Posterior cingulate gyrus (tissue), 11 donors: ENCODE measurements at places on chromosomes 7 and 10.

- no peak for DNase-seq
Observed at GRCh38 chr7:122626785-122627184, 72.1 kb downstream of the RNF133 start.

DNA sequence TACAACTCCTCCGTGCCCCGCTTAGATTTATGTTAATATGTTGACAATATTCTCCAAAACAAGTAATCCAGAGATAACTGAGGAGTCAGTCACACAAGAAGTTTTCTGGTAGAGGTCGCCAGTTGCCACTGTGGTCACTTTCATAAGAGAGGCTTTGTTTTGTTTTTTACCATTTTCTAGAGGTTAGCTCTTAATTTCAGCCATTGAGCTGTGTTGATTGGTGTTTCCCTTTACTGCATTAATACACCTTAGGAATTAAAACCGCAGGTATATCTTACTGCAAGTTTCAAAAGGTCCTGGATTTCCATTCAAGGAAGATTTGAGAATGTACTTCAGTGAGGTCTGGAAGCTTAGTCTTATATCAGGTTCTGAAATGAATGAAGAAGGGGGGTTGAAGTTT is 3.5 kb downstream of the BMI1 start:
- no peak for DNase-seq

DNA sequence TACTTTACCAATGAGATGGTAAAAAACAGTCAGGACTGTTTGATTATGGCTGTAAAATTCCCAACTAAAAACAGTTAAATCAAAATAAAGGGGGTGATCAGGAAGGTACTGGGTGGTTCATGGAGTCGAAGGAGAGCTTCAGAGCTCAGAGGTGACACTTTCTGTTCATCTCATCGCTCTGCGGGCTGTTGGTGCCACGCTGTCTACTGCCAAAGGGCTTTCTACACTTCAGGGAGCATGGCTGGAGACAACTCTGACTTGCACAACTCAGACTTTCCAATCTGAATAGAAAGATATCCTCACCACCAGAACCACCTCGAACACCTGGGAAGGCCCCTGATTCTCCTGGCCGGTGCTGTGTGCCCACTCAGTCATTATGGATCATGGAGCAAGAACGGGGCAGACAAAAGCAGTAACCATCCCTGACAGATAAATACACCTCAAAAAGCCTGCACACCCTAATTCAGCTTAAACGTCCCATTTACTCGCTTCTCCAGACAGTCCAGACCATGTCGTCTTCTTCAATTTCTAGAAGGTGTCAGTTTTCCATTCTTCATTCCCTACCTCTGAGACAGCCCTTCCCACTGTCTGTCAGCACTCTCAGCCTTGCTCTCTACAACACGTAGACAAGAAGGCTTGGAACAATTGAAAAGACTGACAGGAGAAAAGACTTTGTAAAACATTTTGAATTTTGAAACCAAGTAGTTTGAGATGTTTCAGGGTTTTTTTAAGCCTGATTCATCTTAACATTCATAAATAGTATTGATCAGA is 348.7 kb upstream of the NFE2L3 start:
- DNase-seq = no peak

- no peak for DNase-seq
Observed at GRCh38 chr10:121975295-121976086, 474 bp upstream of the NSMCE4A start.

DNA sequence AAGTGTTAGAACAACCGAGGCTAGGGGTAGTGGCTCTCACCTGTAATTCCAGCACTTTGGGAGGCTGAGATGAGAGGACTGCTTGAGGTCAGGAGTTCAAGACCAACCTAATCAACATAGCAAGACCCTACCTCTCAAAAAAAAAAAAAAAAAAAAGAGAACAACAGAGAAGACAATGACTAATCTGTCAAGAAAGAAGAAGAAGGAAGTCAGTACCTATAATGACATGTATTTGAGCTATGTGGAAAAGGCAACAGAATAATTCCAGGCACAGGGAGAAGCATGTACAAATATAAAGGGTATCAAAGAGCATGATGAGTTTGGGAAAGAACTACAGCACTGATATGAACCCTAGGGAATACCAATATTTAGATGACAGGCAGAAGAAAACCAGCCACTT is 27.5 kb downstream of the COPG2 start:
- no peak for DNase-seq

DNA sequence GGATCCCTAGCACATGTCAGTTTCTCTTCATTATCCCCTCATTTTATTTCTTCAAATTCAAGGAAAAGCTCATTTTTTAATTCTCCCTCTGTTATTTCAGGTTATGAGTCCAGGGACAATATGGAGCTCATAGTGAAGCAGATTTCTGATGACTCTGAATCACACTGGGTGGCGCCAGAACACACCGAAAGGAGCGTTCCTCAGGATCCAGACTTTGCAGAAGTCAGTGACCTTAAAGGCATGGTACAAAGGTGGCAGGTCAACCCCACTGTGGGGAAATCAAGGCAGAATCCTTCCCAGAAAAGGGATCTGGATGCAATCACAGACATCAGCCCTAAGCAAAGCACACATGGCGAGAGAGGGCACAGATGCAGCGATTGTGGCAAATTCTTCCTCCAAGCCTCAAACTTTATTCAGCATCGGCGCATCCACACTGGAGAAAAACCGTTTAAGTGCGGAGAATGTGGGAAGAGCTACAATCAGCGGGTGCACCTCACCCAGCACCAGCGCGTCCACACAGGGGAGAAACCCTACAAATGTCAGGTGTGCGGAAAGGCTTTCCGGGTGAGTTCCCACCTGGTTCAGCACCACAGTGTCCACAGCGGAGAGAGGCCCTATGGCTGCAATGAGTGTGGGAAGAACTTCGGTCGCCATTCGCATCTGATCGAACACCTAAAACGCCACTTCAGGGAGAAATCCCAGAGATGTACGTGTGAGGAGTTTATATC is 21.4 kb downstream of the ZKSCAN5 start:
- DNase-seq = no peak

GRCh38 chr7:149615690-149616270 is 118.2 kb upstream of the ZNF746 start:
- DNase-seq = no peak

- no peak for DNase-seq
Observed at GRCh38 chr10:82245157-82245556, 370.2 kb downstream of the NRG3 start.

GRCh38 chr7:117435475-117436043 is 8.3 kb upstream of the ASZ1 start:
- DNase-seq = no peak

GRCh38 chr7:11753433-11753832 is 78.6 kb downstream of the THSD7A start:
- DNase-seq = no peak

- DNase-seq = no peak
Observed at GRCh38 chr10:103333934-103334520, 16.9 kb downstream of the PCGF6 start.

DNA sequence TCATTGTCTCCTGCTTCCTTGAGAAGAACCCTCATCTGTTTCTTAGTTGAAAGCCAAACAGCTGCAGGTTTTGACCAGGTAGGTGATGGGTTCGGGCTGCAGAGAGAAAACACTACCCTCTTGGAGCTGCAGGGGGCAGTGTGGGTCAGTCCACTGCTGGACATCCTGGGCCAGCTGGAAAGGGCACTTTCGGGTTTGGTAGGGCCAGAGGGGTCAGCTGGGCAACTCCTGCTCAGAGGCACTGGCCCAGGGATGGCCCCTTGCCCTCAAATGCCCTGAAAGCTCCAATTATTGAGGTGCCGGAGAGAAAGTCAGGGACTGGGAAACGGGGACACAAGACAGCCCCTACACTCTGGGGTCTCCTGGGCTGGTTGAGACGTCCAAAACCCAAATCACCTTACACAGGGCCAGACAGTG is 90.7 kb downstream of the MKI67 start:
- DNase-seq = peak; percentile 29

DNA sequence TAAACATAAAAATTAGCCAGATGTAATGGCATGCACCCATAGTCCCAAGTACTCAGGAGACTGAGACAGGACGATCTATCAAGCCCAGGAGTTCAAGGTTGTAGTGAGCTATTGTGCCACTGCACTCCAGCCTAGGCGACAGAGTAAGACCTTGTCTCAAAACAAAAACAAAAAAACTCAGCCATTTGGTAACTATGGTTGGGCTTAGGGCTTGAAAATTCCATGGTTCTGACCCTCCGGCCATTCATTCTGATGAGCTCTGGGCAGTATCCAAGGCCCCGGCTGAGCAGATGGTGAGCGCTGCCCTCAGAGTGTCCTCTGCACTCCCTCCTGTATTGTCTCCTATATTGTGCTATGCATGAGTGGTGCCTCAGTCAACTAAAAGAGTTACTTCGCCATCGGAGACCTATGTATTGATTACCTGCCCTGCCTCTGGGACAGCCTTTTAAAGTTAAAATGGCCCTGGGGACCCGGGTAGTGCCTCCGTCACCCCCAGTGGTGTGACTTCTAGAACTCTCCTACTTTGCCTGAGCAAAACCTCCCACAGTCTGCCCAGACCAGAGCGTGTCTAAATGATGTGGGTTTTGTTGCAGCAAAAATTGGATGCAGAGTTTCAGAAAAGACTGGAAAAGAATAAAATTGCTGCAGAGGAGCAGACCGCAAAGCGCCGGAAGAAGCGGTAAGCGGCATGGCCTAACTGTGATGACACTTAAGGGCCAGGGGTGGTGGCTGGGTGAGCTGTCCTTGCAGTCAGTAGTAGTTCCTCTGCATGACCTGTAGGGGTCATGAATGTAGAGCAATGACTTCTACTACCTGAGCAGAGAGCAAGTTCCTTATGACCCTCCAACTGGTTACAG is 8.1 kb downstream of the PRKRIP1 start:
- DNase-seq = peak; percentile 75

GRCh38 chr10:127738512-127739424 is 1.8 kb downstream of the FOXI2 start:
- DNase-seq = no peak

DNA sequence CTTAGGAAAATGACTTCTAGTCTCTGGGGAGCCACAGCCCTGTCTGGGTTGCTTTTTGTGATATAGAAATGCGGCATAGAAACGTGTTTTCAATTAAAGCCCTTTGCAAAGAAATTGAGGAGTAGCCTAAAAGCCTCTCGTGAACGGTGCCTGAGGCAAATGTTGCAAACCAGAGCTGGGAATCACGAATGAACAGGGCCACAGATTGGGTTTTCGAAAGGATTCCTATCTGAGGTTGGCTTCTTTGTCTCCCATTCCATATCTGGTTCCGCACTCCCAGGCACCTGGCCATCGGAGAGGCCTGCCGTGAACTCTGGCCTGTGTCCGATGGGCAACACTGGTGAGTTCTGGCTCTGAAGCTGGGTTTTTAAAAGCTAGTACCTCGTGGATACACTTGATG is 221.6 kb downstream of the TCF7L2 start:
- DNase-seq = no peak

- no peak for DNase-seq
Observed at GRCh38 chr10:99775850-99776249, 6.6 kb upstream of the ABCC2 start.

DNA sequence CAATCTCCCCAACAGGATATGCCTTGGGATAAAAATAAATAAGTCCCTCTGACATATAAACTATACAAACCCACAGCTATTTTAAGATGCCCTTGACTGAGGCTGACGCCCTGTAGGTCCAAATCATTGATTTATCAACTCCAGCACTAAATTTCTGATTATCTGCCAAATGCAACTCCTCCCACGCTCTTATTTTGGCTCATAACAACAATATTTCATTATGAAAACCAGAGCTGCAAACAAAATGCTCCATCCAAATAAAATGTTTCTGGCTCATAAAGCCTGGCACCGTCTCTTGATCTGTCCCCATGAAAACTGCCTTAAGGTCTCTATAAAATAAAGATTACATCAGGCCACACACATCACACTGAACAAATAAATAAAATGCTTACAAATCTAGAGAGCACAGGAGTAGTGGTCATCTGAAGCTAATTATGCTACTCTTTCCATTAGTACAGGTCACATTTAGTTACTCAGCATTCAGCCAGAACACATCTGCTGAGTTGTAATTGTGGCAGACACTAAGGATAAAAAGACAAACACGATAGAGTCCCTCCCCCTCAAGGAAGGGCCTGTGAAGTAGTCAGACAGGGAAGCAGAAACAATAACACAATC is 28.8 kb downstream of the CACUL1 start:
- no peak for DNase-seq

GRCh38 chr10:113498997-113499396 is 53.9 kb upstream of the HABP2 start:
- no peak for DNase-seq

DNA sequence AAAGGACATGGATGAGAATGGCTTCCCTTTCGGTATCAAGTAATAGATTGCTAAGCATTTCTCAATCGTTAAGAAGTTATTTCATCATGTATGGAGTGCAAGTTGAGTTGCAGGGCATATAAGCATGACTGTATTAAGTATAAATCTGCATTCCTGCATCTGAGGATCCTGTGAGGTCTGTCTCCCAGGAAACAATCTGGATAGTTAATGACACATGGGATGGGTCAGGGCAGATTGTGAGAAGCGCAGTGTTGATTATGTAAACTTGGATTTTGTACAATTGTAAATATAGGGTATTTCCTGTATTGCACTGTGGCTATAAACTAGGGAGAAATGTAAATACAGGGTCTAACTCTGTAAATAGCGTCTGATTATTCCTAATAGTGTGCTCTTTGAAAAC is 102.6 kb downstream of the PLXDC2 start:
- DNase-seq = no peak

DNA sequence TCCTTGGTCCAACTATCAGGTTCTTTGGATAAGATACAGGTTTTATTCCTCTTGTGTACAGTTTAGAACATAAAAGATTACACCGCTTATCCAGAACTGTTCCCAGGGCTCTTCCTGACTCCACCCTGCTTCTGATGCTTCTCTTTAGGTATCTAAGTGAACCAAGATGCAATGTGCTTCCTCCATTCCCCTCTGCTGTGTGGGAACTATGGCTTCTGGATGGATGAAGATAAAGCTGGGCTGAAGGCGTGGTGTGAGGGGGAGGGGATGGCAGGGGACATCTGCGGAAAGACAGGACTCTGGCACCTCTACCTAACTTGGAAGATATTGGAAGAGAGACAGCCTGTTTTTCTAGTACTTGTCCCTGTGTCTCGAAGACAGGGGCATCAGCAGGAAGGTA is 209.9 kb upstream of the TBX20 start:
- DNase-seq = no peak

- no peak for DNase-seq
Observed at GRCh38 chr7:48380921-48381320, 209.7 kb downstream of the ABCA13 start.

DNA sequence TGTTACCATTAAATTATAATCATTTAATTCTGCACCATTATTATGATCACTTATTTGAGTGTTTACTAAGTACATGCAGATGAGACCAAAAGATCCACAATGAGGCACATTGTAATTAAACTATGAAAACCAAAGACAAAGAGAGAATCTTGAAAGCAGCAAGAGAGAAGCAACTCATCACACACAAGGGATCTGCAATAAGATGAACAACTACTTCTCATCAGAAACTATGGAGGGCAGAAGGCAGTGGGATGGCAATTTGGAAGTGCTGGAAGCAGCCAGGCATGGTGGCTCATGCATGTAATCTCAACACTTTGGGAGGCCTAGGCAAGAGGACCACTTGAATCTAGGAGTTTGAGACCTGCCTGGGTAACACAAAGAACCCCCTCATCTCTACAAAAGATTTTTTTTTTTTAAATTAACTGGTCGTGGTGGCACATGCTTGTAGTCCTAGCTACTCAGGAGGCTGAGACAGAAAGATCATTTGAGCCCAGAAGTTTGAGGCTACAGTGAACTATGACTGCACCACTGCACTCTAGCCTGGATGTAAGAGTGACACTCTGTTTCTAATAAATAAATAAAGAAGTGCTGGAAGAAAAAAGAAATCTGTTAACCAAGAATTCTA is 47.7 kb downstream of the CDK6 start:
- no peak for DNase-seq
